ENCODE measurements at places on chromosomes 2 and 18.
A peak's percentile ranks its signal among the peaks of the same experiment; 100 is the strongest.

GRCh38 chr2:223956300-223956699 lies 963 bp upstream of the MRPL44 start:
- DNase-seq, result peak; percentile 55

DNA sequence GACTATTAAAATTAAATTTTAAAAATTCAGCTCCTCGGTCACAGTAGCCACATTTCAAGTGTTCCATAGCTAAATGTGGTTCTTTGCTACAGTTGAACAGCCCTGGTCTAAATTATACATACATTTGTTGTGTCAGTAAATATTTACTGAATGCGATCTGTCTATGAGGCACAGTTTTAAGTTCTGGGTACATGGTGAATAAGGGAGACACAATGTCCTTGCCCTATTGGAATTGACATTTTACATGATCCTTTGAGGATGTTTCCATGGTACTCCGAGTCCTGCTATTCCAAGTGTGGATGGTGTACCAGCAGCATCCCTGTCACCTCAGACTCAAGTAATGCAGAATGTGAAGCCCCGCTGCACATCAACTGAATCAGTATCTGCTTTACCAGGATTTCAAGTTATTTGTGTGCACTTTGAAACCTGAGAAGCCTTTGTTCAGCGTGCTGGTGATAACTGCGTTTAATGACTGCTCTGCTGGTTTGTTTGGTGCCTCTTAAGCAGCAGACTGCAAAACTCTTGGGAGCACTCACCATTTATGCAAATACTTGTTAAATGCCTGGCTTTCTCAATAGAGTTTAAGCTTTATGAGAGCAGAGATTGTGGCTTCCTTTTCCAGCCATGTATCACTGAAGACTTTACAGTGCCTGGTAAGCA lies 1.5 kb downstream of the GALNT1 start:
- DNase-seq, result no peak

DNA sequence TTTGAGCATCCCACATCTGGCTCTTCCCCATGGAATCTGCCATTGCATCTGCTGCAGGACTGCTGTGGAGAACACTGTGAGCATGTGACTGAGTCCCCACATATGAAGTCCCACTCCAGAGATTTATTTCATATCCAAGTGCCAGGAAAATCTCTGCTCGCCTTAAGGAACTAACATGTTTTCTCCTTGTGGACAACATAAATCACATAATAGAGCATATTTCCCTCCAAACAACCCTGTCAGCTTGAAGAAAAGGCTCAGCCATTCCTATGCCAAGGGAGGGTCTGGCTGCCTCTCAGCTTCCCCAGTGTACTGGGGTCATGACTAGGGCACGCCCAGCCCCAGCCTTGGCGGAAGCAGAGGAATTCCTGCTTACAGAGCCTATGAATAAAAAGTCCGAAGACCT lies 193.7 kb downstream of the DNER start:
- no peak for DNase-seq

DNA sequence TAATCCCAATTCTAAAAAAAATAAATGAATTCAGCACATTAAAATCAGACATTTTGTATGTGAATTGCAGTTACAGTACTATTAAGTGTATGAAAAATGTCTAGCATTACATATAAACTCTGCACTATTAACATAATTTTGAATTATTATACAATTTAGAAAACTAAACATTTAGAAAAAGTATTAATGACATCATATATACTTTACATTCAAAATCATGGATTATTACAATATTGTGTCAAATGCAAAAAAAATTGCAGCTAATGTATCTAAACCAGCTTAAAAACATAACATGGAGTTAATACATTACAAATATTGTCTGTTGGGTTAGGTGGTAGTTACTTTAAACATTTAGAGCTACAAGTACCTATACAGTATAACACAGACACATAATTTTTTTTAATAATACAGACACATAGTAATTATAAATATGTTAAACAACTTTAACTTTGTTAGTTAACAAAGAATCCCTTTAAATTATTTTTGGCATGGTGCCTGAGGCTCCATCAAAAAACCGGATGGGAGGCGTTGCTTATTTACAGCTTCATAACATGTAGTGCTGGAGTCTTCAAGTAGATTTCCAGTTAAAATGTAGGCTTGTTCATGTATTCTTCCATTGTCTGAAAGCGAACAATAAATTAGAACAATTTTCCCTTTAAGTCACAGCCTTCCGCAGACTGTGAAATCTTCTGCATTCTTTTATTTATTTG lies 79.1 kb downstream of the AP1S3 start:
- no peak for DNase-seq

GRCh38 chr2:98381494-98381893 lies 35.2 kb downstream of the CNGA3 start:
- no peak for DNase-seq

- DNase-seq, result no peak
Measured at GRCh38 chr18:24400587-24400986, 3.0 kb upstream of the OSBPL1A start.

DNA sequence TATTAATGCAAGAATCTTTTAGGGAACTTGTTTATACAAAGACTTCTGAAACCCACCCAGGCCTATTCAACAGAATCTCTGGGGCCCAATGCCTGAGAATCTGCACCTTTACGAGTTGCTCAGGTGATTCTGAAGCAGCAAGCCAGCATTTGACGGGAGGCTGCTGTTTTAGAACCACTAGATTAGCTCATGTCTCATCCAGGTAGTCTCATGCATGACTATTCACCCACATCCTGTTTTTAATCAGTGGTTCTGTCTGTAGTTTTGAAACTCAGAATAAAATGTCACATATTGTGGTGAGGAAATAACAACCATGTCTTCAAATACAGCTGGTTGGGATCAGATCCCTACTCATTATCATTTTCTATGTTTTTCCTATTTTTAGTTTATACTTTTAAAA lies 39.5 kb downstream of the CYTIP start:
- peak; percentile 83 for DNase-seq

Measured in T-helper 2 cell (primary cell).